ENCODE measurements at places on chromosomes 5 and 9.

DNA sequence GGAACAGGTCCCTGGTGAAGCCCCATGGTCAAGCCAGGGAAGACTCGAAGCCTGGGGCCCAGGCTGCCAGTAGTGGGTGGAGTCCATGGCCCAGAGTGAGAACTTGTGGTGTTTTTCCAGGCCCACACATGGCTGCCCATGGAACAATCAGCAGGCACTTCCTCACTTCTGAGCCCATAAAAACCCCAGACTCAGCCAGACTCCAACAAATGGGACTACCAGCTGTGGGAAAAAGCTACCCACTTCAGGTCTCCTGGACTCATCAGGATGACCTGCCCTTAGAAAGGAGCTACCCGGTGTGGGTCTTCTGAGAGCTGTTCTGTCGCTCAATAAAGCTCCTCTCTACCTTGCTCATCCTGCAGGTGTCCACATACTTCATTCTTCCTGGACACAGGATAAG lies 108.9 kb downstream of the ST8SIA4 start:
- no peak for DNase-seq

- DNase-seq: no peak
Measured at GRCh38 chr5:36301858-36302603, at the start of gene RANBP3L. Gene RANBP3L, minus strand, starts transcription at chr5:36301902. Its CDS starts 486 bp downstream, at chr5:36301416.

DNA sequence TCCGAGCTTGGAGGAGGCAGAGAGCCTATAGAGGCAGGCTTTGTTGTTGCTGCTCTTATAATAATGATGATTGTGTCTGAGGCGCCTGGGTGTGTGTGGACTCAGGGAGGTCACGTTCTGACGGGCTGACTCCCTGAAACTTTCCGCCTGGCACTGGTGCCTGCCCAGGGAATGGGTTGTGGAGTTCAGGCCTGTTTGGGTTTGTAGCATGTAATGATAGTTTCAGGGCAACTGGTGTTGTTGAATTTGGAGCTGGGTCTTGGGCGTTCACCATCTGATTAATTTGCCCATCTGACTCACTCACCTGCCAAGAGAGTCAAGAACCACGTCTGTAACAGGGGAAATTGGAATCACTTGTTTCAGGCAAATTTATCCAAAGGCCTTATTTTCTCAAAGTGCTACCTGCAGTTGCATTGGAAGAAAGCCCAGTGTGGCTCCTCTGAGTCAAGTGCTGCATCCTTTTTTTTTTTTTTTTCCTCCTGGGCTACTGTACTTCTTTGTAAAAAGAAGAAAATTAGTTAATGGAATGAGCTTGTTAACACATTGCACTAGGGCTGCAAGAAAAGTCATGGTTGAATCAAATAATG lies 386.5 kb downstream of the GADD45G start:
- DNase-seq: no peak

DNA sequence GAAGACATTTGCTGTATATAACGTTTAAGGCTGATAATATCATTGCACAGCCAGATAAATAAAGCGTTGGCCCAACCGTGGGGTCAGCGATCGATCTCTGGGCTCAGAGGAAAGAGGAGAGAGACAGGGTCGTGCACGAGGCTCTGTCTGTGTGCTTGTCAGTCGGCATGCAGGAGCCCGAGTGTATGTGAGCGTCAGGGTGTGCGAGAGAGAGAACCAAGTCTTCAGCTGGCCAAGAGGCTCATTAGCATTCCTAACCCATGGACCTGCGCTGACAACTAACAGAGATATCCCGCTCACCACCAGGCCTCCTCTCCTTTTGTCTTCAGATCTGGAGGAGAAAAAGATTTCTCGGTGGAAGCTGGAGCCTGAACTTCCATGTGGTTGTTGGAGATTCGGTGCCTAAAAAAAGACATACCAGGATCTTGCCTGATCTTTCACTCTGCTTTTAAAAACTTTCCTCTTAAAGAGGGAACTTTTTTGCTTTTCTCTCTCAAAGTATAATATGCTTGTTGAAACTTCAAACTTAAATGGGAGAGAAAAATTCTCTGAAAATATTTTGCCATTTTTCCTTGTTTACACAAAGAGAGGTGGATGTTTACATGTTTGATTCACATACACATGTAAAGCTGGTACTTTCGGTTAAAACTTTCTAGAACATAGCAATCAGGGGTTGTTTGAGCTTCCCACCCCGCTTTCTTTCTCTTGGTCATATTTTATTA lies 16.5 kb downstream of the NR2F1 start:
- DNase-seq: no peak

- DNase-seq: peak; percentile 53
Measured at GRCh38 chr5:157303667-157304327, 37.9 kb downstream of the CYFIP2 start.

DNA sequence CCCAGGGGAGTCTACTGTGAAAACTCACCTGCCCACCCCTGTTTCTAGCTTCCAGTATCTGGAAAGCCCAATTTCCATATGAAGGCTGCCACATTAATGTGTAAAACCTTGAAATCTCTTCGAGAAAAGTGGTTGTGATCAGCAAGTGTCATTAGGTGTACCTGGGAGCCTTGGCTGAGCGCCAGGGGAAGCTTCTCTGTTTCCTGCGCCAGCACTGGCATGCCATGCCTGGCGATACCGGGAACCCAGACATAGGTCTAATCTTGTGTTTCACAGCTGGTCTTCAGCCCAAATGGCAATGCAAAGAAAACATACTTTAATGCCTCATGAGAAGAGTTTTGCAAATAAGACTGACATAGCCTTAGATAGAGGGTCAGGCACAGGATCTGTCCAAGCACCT lies 101.6 kb downstream of the TENT4A start:
- no peak for DNase-seq

DNA sequence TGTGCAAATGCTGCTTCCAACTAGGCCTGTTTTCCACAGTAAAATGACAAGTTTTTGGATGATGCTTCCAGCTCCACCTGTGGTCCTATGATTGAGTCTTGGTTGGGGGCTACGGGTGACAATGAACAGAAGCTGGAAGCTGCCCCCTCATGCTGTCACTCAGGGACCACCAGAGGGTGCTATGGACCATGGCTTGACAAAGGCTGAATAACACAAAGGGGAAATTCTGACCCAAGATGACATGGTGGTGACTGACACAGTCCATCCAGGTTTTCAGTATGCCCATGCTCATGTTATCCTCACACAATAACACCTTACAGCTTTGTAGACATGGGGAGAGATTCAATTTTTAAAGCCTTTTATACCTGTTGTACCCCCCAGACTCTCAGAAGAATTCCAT lies 23.9 kb upstream of the SAP30L start:
- DNase-seq: no peak

DNA sequence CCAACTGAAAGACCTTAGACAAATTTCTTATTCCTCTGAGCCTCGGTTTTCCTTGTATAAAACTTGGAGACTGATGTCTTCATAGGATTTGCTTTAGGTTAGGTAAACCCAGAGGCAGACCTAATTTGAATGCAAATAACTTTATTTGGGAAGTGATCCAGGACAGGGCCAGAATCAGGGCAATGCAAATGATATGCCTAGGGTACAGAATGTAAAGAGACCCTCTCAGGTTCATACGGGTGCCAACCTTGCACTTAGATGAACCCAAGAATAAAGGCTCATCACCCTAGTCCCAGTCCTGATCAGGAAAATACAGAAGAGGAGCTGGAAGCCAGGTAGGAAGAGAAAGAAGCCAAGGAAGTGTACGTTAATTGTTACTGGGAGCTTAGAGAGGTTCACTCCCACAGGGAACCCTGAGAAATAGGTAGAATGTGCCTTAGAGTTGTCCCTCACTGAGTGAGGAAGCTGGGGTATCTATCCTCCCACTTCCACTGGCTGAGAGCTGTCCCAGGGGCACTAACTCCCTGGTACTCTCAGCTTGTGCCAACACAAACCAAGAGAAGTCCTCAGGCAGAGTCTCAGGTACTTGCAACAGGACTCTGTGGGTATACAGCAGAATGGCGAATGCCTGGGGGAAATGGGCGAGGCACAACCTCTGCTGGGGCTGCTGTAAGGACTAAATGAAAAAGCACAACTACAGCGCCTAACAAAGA lies 3.1 kb upstream of the HK3 start:
- no peak for DNase-seq

Measured in activated effector memory CD4-positive, alpha-beta T cell treated with Interleukin-2 at 50 U/mL for 16 hours (primary cell).